H9 (cell line): ENCODE measurements at places on chromosomes 3 and 15.

DNA sequence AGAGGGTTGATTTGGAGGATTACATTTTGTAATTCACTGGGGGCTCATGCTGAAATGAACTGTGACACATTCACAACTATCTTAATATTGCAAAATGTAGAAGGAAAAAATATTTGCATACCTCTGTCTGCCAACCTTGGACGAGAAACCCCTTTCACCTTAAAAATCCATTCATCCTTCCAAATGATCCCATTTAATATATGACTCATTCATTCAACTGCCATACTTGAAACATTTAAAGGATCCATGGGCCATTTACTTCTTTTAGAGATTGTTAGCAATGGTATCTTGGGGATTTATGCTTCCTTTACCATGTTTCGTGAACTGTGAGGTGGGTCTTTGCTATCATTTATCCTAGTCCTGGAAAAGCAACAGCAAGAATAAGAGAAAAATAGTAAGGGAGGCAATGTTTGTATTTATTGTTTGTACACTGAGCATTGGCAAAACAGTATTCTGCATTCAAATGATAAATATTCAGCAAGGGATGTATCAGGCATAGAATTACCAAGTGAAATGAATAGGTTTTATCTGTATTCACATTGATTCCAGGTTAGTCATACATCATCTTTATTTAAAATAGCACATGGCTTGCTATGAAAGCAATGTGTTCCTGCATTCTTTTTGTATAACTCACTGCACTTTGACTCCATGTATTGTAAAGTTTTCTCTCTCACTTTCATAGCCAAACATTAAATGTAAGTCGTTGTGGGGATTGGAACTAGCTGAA, 378.1 kb downstream of the NSUN3 start:
- DNase-seq: no peak

DNA sequence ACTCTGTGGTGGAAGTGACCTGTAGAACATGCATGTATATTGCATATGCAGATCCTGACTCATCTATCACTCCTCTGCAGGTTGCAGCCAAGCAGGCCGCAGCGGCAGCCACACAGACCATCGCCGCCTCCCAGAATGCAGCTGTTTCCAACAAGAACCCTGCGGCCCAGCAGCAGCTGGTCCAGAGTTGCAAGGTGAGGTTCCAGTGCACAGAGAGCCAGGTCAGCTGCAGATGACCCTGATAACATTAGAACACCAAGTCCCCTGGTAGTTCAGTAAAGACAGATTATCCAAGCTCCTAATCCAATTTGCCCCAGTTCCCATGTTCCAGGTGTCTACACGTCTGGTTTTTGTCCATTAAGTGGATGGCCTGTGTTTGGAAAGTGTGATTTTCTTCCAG, 325.1 kb upstream of the TPM1 start:
- DNase-seq: no peak

GRCh38 chr3:62131620-62132019, 241.7 kb downstream of the FEZF2 start:
- no peak for DNase-seq

- no peak for DNase-seq
Measured at GRCh38 chr3:101813817-101814440, 34.9 kb downstream of the NXPE3 start.
